Stimulated activated CD4-positive, alpha-beta T cell treated with anti-CD3 and anti-CD28 coated beads, Interleukin-1b, Interleukin-23, amount 100 ng/mL, for 1 hour (primary cell): ENCODE measurements at places on chromosomes 2 and 18.

DNA sequence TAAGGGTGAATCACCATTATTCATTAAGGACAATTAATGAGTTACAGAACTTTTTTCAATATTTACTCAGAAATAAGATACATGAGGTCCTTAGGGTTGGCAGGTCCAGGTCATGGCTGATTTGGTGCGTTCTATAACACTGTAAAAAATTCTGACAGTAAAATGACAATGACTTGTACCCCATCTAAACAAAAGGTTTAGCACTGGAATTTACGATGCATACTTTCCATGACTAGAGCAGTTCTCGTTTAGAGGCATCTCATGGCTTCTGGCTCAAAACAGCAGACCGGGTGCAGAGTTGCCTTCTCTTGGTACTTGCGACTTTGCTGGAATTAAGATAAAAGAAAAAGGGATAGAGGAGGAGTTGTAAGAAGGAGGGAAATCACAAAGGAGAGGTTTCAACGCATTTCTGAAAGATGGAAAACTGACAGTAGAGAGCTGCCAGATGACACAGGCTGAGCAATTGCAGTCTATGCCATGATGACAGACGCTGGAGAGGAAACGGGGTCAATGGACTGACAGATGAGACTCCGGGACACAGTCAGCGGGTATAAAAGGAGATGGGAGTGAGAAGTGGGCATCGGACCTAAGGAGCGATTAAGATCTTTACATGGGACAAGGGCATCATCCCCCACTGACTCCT is 4.1 kb upstream of the CYS1 start:
- no peak for DNase-seq

GRCh38 chr2:151718247-151718646 is 16.0 kb downstream of the NEB start:
- no peak for DNase-seq

DNA sequence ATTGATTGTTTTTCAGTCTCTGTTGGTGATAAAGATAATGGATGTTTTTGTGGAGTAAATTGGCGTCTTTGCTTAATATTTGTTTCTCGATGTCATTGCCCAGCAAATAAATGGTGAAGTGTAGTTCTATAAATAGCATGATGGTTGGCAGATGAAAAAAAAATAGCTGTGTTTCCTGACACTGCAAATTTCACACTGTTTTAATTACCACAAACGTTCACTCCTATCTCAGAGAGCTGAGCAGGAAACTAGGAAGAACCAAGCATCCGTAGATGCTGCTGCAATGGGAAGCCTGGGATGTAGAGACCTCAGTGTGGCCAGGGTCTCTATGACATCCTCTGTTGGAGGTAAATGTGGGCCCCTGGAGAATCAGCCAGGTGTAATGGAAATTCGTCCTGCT is 183.2 kb downstream of the CYRIA start:
- no peak for DNase-seq

GRCh38 chr2:64658269-64658668 is 4.6 kb upstream of the SERTAD2 start:
- DNase-seq: no peak

DNA sequence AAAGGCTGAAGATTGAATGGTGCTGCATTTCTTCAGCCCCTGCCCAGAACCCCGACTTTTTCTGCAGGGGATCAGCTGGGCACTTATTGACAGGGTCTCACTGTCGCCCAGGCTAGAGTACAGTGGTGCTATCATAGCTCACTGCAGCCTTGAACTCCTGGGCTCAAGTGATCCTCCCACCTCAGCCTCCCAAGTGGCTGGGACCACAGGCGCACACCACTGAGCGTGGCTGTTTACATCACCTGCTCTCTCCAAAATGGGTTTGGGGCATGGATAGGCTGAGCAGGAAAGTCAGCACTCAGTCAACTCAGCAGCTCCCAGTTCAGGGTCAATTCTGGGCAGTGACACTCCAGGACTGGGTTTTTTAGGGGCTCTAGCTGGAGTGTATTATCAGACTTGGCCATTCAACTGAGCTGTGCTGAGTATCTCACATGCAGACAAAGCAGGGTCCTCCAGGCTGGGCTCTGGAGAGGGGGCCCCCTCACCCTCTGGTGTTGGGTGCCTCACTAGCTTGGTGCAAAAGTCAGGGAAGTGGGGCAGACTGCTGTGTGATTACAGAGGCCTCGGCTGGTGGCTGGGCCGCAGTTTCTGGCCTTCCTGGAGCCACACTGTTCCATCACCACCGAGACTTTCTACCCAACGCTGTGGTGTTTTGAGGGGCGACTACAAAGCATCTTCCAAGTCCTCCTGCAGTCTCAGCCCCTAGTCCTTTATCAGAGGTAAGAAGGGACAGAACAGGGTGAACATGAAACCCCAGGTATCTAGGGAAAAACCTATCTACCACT is 4.5 kb downstream of the ABHD1 start:
- DNase-seq: no peak

GRCh38 chr2:231743376-231744116 is 35.2 kb downstream of the PTMA start:
- no peak for DNase-seq

GRCh38 chr2:16203069-16203468 is 262.7 kb downstream of the MYCN start:
- DNase-seq: no peak

DNA sequence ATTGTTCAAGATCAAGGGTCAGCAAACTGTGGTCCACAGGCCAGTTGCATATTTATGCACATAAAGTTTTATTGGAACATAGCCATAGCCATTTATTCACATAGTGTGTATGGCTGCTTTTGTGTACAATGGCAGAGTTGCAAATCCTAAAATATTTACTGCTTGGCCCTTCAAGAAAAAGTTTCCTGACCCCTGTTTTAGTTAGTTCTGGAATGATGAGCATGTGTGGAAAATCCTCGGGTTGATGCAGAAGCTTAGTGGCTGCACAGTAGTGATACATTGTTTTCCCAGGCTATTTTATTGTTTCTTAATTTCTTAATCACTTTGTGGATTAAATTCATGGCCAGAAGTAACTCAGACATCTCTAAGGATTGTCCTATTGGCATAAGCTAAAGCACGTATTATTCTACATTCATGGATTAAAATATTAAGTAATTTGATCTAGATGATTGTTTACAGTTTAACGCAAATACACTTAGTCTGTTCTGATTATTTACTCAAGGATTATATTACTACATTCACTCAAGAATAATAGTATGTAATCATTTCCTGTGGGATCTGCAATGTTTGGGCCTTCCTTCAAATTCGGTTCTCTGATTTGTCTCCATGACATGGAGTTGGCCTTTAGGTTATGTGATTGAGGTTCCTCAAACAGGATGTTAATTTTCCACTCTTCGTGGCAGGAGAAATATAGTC is 165.5 kb downstream of the TMEM247 start:
- no peak for DNase-seq

GRCh38 chr2:210233487-210233886 is 8.2 kb upstream of the ACADL start:
- no peak for DNase-seq

DNA sequence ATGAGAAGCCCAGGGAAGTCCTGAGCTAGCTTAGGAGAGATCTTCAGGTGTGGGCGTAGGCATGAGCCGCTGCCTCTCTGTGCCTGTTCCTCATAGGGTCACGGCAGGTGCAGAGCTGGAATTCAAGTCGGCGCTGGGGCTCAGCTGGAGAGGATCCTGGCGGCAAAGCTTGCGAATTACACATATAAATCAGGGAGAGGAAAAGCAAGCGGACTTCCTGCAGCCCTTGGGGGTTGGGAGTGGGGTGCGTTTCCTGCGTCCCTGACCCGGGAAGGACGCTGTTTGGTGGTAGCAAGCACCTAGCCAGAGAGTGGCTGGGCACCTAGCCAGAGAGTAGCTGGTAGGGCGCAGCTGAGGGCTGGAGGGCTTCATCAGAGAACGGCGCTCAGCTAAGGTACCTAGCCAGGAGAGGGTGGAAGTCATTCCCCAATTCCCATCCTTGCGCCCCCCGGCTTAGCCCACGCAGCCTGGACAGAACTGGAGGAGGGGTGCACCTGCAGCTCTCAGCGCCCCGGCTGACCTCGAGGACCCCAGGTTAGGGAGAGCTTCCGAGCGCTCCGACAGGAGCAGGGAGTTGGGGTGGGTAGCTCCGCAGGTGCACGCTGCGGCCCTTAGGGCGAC is 459 bp upstream of the EFR3B start:
- no peak for DNase-seq

GRCh38 chr2:234983011-234983726 is 31.4 kb downstream of the SH3BP4 start:
- DNase-seq: no peak

DNA sequence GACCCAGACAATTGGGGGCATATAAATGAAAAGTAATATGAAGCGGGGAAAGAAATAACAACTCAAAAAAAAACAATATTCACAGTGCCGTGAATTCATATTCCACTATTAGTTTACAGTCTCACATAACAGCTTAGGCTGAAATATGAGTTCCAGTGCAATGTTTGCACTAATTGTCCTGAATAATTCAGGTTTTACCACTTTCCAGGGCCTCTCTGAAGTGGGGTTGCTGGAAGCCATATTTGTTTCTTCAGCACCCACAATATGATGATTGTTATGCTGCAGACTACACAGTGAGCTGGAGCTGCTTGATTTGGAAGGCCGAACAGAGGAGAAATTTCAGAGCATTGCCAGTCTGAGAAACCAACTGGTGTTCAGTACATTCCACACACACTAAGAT is 894.5 kb upstream of the ACVR2A start:
- no peak for DNase-seq

DNA sequence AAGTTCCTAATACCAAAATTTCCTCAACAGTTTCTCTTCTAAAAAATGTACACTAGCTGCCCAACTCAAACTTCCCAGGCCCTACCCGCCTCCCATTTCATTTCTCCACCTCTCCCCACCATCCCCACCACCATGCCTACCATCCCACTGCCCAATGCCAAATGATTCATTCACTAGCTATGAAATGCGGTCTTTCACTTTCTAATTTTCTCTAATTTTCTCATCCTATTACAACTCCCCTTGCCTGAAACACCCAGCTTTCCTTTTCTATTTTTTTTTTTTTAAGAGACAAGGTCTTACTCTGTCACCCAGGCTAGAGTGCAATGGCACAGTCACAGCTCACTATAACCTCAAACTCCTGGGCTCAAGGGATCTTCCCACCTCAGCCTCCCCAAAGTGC is 38.4 kb downstream of the KIDINS220 start:
- DNase-seq: no peak

DNA sequence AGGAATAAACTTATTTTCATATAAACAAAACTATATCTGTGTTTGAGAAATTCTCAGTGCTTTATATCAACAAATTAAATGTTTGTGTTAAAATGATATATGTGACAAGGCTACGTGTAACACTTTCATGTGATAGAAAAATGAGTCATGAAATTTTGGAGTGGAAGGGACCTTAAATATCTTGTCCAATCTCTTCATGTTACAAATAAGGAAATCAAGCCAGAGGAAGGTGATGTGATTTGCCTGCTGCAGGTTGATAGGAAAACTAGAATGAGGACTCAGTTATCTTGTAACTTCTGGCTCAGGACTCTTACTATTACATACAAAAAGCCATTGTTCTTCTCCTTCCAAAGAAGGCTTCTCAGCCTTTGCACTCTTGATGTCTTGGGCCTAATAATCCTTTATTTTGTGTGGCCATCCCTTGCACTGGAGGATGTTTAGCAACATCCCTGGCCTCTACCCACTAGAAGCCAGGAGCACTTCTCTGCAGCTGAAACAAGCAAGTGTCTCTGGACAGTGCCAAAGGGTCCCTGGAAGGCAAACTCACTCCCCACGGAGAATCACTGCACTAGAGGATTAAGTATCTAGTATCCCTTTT is 43.0 kb upstream of the NARS1 start:
- no peak for DNase-seq
